Stimulated activated CD8-positive, alpha-beta memory T cell treated with anti-CD3 and anti-CD28 coated beads, Interleukin-7, amount 100 ng/mL, for 1 hour (primary cell): ENCODE measurements at places on chromosomes 11 and 22.

DNA sequence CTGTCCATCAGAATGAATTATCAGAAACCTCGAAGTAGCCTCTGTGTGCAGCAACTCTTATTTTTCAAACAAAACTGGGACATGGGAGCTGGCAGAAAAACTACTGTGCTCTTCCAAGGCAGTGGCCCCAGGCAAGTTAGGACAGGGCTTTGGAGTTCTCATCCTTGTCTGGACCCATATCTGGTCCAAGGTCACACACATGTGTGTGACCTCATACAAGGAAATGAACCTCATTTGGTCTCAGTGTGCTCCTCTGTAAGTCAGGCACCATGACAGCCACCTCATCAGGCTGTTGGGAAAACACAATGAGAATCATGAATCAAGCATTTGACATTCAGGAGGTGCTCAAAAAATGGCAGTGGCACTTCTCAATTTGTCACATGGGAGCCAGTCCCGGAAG, 25.8 kb downstream of the LARGE1 start:
- no peak for DNase-seq

GRCh38 chr11:66421492-66422205, 814 bp downstream of the NPAS4 start:
- peak; percentile 75 for DNase-seq

GRCh38 chr11:106491751-106492150, 414.3 kb downstream of the AASDHPPT start:
- DNase-seq: no peak

GRCh38 chr22:45775569-45776312, 104.1 kb downstream of the ATXN10 start:
- no peak for DNase-seq

- DNase-seq: no peak
Observed at GRCh38 chr11:94528551-94528950, 15.2 kb upstream of the FUT4 start.

DNA sequence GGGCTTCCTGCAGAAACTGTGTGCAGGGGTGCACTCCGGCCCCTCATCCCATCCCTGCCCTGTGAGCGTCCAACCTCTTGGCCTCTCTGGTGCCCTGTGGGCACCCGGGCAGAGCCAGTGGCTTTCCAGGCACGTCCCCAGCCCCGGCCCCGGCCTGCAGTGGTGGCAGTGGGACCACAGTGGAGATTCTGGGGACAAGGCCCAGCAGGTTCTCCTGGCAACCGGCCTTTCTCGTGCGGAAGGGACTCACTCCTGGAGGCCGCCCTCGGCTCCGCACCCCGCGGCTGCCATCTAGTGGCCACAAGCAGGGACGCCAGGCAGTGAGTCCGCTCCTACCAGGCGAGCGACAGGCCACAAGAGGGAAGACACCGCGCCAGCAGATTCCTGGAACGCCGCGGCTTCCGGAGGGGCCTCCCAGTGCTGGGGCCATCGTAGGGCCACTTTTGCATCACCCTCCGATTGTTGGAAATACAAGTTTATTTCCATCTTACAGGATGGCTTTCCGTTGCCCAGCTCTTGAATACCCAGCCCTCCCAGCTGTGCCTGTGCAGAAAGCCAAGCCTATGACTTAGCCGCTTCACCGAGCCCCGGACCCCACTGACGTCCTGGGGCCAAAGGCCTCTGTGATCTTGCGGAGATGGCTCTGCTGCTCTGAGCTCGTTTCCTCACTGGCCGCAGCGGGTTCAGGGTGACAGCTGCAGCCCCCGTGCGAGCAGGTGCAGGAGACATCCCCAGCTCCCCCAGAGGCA, 357.3 kb downstream of the CTTN start:
- DNase-seq: no peak

GRCh38 chr11:71472357-71472885, 19.4 kb downstream of the NADSYN1 start:
- no peak for DNase-seq

- peak; percentile 24 for DNase-seq
Observed at GRCh38 chr11:6606471-6607189, 3.1 kb downstream of the ILK start.

GRCh38 chr11:75652936-75653335, 15.9 kb downstream of the MAP6 start:
- DNase-seq: no peak

DNA sequence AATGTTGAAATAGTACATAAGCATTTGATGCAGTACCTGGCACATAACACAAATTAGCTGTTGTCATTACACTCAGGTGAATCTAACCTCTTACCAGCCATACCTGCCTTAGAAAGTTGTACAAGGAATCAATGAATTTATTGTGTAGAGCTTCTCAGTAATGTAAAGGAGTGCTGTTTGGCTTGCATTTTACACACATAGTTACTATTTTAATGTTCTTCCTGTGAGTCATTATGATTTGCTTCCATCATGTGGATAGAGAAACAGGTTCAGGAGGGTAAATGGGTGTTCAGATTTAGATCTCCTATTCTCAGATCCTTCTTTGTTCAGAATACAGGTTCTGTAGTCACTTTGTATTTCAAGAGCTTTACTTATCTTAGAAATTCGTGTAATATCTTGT, 27.6 kb upstream of the RCE1 start:
- DNase-seq: no peak

GRCh38 chr11:2798951-2799761, 86.4 kb downstream of the CDKN1C start:
- DNase-seq: no peak

- DNase-seq: no peak
Observed at GRCh38 chr11:33375688-33376311, 118.6 kb downstream of the HIPK3 start.

GRCh38 chr22:35541254-35541748, 670 bp downstream of the RASD2 start:
- DNase-seq: no peak
